ENCODE measurements at places on chromosomes 11 and 22. TPM values are rescaled to one million over a fixed set of nuclear protein-coding genes. Genes with fewer than 3 reads are reported as not detected.

Gene KCNQ1OT1
- 0.21 TPM for total RNA-seq

Gene ZNF215
- total RNA-seq = 3.8 TPM

Gene SLC22A6
- total RNA-seq = not detected

Gene SPA17
- total RNA-seq = 8.7 TPM

Gene ALKBH3
- 34.5 TPM for total RNA-seq

Gene NNMT
- 356 TPM for total RNA-seq

Gene APOL1
- total RNA-seq = 7.2 TPM

Gene MRGPRE
- total RNA-seq = 0.72 TPM

Gene MUC5B
- not detected for total RNA-seq

Gene OR52N4
- not detected for total RNA-seq

Gene GRM5
- not detected for total RNA-seq

Gene ARHGEF12
- 66.7 TPM for total RNA-seq

Gene CASP4
- 132 TPM for total RNA-seq

Gene EHF
- total RNA-seq = 296 TPM

Gene FIBIN
- 4.3 TPM for total RNA-seq

Gene MYOD1
- not detected for total RNA-seq

Gene ALG9
- total RNA-seq = 36.9 TPM

Gene JAM3
- 0.64 TPM for total RNA-seq

Gene MAJIN
- total RNA-seq = not detected

Gene CD151
- 430 TPM for total RNA-seq

Gene ELF5
- 0.43 TPM for total RNA-seq

Gene PTPN5
- total RNA-seq = not detected

Gene OR52E4
- not detected for total RNA-seq

Gene NCAM1
- total RNA-seq = 0.24 TPM

Gene APOC3
- not detected for total RNA-seq

All from tracheal epithelial cell (primary cell).